CD4-positive, alpha-beta T cell treated with Interleukin-12 subunit alpha and Interleukin-12 subunit beta, for 1 hour (primary cell): ENCODE measurements at places on chromosomes 4 and X.

GRCh38 chr4:88230461-88230891, 53.9 kb downstream of the PPM1K start:
- no peak for DNase-seq

DNA sequence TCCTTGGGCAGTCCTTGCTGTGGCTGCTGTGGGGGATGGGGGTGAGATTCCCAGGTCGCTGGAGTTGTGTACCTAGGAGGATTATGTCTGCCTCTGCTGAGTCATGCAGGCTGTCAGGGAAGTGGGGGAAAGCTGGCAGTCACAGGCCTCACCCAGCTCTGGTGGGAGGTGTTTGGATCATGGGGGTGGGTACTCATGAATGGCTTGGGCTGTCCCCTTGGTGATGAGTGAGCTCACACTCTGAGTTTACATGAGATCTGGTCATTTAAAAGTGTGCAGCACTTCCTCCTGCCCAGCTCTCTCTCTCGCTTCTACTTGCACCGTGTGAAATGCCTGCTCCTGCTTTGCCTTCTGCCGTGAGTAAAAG, 24.6 kb upstream of the PDLIM3 start:
- no peak for DNase-seq

- DNase-seq: no peak
Observed at GRCh38 chrX:113947548-113947947, 636.3 kb upstream of the HTR2C start.

- peak; percentile 23 for DNase-seq
Observed at GRCh38 chrX:102067966-102068723, 57.3 kb upstream of the TCEAL2 start.

- DNase-seq: no peak
Observed at GRCh38 chrX:32447640-32448039, 763.7 kb downstream of the DMD start.

- DNase-seq: no peak
Observed at GRCh38 chrX:34874763-34875162, 67.8 kb upstream of the FAM47B start.

DNA sequence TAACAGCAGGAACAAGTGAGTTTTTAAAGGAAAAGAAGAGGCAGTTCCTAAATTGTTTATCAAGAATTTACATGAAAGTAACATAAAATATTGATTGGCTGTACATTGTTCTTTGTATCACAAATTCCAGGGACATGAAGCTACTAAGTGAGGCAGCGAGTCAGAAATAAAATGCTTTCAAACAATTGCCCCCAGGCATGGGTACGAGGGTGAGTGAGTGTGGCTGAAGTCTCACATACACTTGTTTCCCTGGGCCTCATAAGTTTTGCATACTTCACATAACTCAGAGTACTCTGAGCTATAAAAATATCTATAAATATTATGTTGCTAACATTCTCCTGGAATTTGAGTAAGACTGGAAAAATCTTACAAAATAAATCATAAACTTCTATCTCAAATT, 511.6 kb upstream of the PRKX start:
- DNase-seq: no peak

- no peak for DNase-seq
Observed at GRCh38 chr4:95118497-95118896, 360.7 kb downstream of the BMPR1B start.

- DNase-seq: no peak
Observed at GRCh38 chrX:151754641-151755215, 20.2 kb downstream of the CNGA2 start.

GRCh38 chr4:184583738-184584502, 65.3 kb downstream of the CASP3 start:
- DNase-seq: no peak

DNA sequence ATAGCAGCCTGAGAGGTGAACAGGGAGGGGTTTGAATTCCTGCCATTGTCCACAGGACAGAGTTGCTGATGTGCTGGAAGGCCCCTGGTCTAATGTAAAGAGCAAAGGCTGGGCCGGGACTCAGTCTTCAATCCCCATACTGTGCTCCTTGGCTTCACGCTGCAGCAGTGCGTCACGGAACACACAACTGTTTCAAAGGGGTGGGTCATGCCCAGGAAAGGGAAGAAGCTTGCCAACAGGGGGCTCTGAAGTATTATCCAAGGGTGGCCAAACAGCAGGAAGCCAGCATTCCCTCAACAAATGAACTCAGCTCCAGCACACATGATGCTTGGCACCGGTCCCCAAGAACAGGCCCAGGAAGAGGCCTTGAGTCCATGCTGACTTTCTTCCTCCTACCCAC, 122.5 kb downstream of the NFKB1 start:
- DNase-seq: no peak
